SJSA1 (cell line): ENCODE measurements at places on chromosomes 1 and 21. TPM values are rescaled to one million over a fixed set of nuclear protein-coding genes. Genes with fewer than 3 reads are reported as not detected.

RIMKLA gene
- total RNA-seq, result under 0.01 TPM in 1 of 2 replicates, not detected in the other

HJV gene
- total RNA-seq, result not detected in 2 replicates

CFAP45 gene
- total RNA-seq, result 0.61 TPM in 1 of 2 replicates, not detected in the other

SPRR2E gene
- not detected in 2 replicates for total RNA-seq

TNNI3K gene
- not detected in 2 replicates for total RNA-seq

DNA sequence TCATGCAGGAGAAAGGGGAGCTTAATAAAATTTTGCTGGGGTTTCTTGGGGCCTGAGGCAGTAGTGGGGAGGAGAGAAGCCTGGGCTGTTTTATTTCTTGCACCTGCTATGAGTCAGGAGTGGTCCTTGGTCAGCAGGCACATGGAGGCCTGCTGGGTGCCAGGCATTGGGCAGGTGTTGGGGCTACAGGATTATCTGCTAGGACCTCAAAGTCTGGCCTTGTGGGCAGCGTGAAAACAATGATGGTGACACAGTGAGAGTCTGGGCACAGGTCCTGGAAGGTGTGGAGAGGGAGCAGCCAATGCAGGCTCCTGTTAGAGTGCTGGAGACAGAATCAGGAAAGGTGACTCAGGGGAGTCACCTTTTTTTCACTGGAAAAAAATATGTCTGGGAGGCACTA is 17.2 kb downstream of the ROR1 start:
- H3K27me3 ChIP-seq, result no peaks in the 10 kb centered on the region
- H3K27ac ChIP-seq, result no peak overlapping the region
- DNase-seq, result no peak

GRCh38 chr1:103561643-103562395 is 9.6 kb upstream of the AMY2B start:
- peaks cover 9% of the 10 kb centered on the region; the same call in 1 of the 2 replicates for H3K27me3 ChIP-seq
- no peak for DNase-seq
- H3K4me3 ChIP-seq, result no peak overlapping the region
- H3K4me1 ChIP-seq, result no peaks in the 10 kb centered on the region
- H3K27ac ChIP-seq, result no peak overlapping the region

DNA sequence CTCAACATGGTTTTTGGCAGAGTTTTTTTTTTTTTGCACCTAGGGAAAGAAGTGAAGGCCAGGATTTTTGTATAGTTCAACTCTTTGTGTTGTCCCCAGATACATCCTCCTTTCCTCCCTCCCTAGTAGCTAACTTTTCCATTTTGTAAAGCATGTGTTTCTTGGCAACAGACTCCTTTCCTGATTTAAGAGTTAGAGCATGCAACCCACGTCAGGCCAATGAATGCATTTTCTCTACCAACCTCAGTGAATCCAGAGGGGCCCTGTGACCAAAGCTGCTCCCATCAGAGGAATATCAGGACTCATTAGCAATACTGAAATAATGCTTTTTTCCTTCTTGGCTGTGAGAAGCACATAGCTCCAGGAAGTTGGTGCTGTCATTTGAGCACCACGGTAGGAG is 287.2 kb downstream of the LMO4 start:
- no peaks in the 10 kb centered on the region for H3K4me1 ChIP-seq
- DNase-seq, result no peak
- no peaks in the 10 kb centered on the region for H3K36me3 ChIP-seq

DNA sequence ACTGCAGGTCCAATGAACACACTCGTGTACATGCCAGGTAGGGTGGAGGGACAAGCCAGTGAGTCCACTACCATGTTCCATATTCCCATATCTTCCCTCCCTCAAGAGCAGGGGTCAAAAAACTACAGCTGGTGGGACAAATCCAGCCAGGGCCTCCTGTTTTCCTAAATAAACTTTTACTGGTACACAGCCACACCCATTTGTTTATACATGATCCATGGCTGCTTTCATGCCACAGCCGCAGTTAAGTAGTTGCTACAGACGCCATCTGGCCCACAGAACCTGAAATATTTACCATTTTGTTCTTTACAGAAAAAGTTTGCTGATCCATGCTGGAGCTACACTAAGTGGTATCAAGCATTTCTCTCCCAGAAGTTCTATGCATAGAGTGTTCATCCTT is 42.4 kb downstream of the CASQ2 start:
- no peak overlapping the region for H3K27ac ChIP-seq
- peaks cover 14% of the 10 kb centered on the region for H3K4me1 ChIP-seq
- DNase-seq, result no peak
- H3K27me3 ChIP-seq, result no peaks in the 10 kb centered on the region
- no peak overlapping the region for H3K4me3 ChIP-seq
